Natural killer cell treated with Interleukin-12 subunit alpha and Interleukin-12 subunit beta and Interleukin-15 and Interleukin-18, amount 100 ng/mL, for 72 hours (primary cell): ENCODE measurements at places on chromosomes 2 and 18. TPM values are rescaled to one million over a fixed set of nuclear protein-coding genes. Genes with fewer than 3 reads are reported as not detected.

DNA sequence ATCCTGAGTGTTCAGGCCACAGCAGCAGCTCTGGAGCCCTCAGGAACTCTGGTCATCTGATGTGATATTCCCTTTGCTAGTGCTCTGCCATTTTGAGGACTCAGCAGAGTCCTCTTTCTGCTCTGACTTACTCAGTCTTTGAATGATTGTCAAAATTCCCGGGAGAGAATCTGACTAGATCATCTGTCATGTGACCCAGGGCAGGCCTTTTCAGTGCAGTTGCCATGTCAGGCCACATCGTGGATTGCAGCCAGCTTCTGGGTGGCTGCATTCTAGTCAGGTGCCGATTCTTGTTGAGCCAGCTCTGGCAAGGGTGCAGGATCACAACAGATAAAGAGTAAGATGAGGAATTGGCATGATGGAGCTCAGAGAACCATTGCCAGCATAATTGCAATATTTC, 795.6 kb downstream of the CPS1 start:
- no peak for DNase-seq

DNA sequence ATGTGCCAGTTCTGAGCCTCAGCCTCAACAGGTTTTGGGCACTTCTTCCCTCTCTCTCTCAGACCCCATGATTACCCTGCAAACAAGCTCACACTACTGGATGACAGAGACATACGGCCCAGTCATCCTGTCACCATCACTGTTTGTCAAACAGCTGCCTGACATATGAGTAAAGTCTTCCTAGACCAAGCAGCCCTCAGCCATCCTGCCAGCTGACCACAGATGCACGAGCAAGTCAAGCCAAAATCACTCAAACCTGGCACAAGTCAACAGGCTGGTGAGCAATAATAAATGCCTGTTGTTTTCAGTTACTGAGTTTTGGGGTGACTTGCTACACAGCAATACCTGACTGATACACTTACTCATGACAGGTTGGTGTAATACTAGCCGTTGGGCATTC, 75.5 kb upstream of the KLF7 start:
- no peak for DNase-seq

GRCh38 chr2:217363470-217363869, 503.6 kb upstream of the TNP1 start:
- DNase-seq, result no peak

GCG gene
- not detected for total RNA-seq

CYP27A1 gene
- total RNA-seq, result not detected

MYO5B gene
- total RNA-seq, result not detected

CHRNA1 gene
- total RNA-seq, result not detected
